ENCODE measurements at places on chromosomes 2 and 18. TPM values are rescaled to one million over a fixed set of nuclear protein-coding genes. Genes with fewer than 3 reads are reported as not detected.

ITGA4 gene
- total RNA-seq = 33.6 TPM

NXPH2 gene
- total RNA-seq = not detected

TCF23 gene
- total RNA-seq = 0.02 TPM

DSEL gene
- 0.09 TPM for total RNA-seq

ADCYAP1 gene
- total RNA-seq = not detected

ALPI gene
- not detected for total RNA-seq

AGXT gene
- total RNA-seq = not detected

GRCh38 chr2:39779927-39780326 lies 869 bp upstream of the THUMPD2 start:
- no peak for DNase-seq

GRCh38 chr2:24870891-24871705 lies 48.9 kb downstream of the ADCY3 start:
- no peak for DNase-seq

- no peak for DNase-seq
These were observed 83.7 kb downstream of the TMEM131 start for GRCh38 chr2:97911922-97912575.

DNA sequence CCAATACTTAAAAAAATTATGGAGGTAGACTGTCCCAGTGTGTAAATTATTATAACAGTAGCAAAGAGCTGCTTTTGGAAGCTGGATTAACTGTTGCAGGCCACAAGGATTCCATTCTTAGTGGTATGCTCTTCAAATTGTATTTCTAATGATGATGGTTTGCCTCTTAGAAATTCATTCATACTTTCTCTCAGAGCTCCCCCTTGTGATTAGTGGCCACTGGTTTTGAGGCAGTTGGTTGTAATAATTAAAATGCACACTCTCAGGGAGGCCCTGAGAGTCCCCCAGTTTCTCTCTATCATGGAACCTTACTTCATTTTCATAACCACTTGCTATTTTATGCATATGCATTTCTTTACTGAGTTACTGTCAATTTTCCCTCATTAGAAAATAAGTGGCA lies 122.5 kb downstream of the PLA2R1 start:
- no peak for DNase-seq

- DNase-seq = no peak
These were observed 16.4 kb downstream of the TNFRSF11A start for GRCh38 chr18:62341473-62341872.

DNA sequence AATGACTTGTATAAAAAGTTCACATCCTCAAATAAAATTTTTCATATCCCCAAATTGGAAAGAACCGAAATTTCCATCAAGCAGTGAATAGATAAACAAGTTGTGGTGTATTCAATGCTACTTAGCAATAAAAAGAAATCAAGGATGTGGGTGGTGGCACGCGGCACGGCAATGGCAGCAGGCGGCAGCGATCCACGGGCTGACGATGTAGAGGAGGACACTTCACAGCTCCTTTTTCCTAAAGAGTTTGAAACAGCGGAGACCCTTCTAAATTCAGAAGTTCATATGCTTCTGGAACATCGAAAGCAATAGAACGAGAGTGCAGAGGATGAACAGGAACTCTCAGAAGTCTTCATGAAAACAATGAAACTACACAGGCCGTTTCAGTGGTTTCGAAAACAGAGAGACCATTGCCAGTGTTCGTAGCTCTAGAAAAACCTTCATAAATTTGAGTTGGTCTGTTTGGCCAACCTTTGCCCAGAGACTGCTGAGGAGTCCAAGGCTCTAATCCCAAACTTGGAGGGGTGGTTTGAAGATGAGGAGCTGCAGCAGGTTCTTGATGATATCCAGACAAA lies 9.8 kb upstream of the IL36A start:
- peak; percentile 60 for DNase-seq

DNA sequence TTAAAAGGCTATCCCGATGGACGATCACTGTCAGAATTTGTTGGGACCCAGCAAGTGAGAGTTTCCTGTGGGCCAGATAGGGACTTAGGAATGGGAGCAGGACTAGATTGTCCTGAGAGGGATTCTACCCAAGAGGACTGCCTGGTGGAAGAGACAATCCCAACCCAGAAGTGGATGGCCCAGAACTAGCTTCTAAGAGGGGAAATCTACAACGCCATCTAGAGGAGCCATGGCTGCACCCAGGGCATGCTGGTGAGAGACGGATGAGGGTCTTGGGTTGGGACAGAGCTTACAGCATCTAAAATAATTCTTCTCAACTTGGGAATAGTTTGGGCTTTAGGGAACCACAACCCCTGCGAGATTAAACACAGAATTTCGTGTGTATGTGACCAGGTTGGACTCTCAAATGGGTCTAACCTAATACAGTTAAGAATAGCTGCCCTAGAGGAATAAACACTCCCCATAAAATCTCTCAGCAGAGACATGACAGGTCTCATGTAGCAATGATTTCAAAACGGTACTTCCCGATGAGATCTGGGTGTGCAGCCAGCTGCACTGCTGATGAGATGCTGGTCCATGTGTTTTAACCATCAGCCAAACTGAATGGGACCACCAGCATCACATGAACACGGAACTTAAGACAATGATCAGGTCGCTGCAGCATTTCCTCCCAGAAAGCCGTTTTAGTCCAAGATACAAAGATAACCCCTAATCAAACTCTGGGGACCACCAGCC lies 50.8 kb downstream of the CCBE1 start:
- DNase-seq = no peak

- no peak for DNase-seq
These were observed 10.5 kb upstream of the B3GNT7 start for GRCh38 chr2:231384970-231385369.

GRCh38 chr2:88085099-88085498 lies 17.5 kb downstream of the SMYD1 start:
- DNase-seq = no peak

GRCh38 chr2:8884812-8885211 lies 47.4 kb upstream of the KIDINS220 start:
- no peak for DNase-seq

GRCh38 chr2:63741884-63742579 lies 99.7 kb upstream of the UGP2 start:
- DNase-seq = no peak

GRCh38 chr2:216803791-216804190 lies 56.1 kb downstream of the TNP1 start:
- DNase-seq = no peak

DNA sequence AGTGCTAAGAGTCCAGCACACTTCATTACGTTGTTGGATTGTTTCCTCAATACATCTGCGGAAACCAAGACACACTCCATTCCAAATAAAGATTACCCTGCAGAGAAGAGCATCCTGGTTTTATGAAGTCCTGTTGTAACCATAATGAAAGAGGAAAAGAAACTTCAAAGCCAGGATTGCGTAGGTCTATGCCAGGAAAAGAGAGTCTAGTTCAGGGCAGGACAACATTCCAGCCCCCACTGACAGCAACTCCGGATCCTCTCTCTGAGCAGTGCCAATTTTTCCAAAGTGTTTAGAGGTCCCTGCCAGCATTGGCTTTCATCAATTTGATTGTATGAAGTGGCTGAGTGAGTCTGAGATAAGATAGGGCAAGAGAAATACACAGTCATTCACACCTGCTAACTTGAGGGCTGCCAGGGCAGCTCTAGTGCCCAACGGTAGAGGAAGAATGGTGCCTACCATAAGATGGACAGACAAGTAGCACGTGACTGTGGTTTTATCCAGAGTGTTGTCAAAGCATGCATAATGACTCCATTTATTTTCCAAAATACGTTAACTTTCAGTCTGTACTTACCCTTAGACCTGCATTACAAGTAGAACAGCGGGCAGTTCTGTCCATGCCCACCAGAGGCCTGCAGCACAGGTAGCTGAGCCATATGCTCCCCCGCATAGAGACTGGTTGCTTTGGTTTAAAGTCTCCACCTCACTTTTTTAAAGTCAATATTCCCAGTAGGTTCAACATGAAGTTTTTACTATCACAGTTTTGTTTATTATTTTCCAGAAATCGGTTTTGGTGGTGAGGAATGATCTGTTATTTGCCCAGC lies 23.7 kb downstream of the PIEZO2 start:
- DNase-seq = no peak

DNA sequence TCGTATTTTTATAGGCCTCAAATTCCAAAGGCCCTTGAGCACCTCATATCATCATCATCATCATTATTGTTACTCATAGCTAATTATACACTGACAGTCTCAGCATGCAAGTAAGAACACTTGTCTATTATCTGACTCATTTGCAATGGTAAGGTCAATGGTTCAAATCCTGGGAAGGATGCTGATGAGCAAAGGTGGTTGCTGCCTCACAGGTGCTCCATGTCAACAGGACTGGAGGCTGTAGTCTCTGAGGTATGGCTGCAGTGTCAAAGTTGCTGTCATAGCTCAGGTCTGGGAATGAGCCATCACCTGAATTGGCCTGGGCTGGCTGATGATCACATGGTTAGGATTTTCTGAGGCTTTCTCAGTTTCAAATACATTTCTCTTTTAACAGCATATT lies 379.3 kb downstream of the BCL11A start:
- no peak for DNase-seq

DNA sequence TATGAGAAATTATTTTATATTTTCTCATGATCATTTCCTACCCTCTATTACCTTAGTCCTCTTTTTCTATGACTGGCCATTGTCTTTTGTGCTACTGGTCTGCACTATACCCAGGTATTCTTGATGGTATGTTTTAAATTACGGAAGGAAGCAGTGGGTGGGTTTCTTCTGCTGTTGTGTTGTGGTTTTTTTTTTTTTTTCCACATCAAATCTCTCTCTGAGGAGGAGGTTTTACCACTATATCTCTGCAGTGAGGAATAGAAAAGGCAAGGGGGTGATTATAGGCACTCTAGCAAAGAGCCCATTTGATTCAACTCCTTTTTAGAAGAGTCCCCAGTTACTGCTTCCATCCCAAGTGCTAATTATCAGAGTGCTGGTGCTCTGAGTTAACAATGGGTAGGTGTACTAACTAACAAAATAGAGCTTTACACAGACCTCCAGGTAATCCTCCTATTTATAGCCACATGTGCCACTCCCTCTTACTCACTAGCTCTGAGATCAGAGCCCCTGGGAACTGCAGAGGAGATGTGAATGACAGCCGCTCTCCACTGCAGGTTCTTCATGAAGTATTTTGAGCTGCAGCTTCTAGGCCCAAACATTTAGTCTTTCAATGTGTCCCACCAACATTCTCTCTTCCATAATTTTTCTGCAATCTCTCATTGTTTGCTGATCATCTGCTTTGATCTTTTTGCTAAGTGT lies 301.6 kb upstream of the GULP1 start:
- DNase-seq = no peak

GRCh38 chr2:220068846-220069245 lies 441.4 kb downstream of the SLC4A3 start:
- no peak for DNase-seq

- DNase-seq = no peak
These were observed 181.9 kb downstream of the MREG start for GRCh38 chr2:215831296-215831913.

- no peak for DNase-seq
These were observed 17.6 kb downstream of the KCNK3 start for GRCh38 chr2:26710145-26710544.

DNA sequence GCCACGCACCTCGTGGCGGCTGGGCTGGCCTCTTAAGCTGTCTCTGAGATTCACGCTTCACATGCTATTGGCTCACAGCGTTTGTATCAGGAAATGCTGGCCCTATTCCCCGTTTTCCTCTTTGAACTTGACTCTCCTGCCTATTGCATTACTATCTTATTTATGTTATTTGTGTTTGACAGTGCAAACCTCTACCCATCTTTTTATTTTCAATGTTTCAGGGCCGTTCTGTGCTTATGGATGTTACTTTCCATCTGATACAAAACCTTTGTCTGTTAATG lies 149.9 kb upstream of the TWIST2 start:
- DNase-seq = no peak

GRCh38 chr2:3265981-3266924 lies 111.4 kb downstream of the EIPR1 start:
- DNase-seq = no peak

DNA sequence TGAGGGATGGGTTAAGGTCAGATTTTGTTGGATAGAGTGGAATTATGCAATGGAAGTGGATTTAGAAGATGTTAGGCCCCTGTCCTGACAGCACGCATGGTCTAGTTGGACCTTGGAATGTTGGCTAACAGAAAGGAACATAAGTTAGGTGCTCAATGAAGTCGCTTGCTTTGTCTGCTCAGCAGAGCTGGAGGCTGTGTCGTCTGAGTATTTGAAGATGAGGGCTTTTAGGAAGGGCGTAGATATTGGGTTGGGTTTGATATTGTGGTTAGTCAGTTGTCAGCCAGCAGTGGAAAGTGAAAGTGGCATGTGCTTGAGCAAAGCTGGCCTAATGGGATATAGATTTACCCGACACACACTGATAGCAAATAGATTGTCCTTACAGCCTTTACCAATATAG lies 239.3 kb downstream of the PRKCE start:
- DNase-seq = peak; percentile 16

DNA sequence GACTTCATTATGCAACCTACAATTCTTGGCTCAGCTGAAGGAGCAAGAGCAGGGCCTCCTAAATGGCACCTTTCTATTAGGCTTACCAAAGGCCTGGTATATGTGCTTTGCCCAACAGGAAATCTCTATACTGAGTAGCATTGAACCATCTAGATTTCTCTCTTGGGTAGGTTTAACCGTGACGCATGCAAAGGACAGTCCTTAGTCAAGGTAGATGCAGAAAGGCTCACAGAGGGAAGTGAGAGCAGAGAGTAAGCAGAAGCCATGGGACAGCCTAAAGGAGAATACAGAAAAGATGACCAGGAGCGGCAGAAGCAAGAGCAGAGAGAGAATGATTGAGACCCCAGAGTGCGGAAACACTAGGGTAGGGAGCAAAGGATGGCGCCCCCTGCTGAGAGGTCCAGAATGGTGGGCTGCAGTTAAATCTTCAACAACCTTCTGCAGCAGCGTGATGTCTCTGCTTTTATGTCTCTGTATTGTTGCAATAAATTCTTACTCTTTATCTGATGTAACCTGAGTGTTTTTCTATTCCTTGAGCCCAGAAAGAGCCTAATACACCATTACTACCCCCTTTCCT lies 4.7 kb upstream of the OSBPL1A start:
- DNase-seq = peak; percentile 19

GRCh38 chr2:45750484-45750883 lies 99.0 kb downstream of the PRKCE start:
- peak; percentile 17 for DNase-seq

- DNase-seq = no peak
These were observed 173.7 kb downstream of the ACKR3 start for GRCh38 chr2:236743039-236743920.

DNA sequence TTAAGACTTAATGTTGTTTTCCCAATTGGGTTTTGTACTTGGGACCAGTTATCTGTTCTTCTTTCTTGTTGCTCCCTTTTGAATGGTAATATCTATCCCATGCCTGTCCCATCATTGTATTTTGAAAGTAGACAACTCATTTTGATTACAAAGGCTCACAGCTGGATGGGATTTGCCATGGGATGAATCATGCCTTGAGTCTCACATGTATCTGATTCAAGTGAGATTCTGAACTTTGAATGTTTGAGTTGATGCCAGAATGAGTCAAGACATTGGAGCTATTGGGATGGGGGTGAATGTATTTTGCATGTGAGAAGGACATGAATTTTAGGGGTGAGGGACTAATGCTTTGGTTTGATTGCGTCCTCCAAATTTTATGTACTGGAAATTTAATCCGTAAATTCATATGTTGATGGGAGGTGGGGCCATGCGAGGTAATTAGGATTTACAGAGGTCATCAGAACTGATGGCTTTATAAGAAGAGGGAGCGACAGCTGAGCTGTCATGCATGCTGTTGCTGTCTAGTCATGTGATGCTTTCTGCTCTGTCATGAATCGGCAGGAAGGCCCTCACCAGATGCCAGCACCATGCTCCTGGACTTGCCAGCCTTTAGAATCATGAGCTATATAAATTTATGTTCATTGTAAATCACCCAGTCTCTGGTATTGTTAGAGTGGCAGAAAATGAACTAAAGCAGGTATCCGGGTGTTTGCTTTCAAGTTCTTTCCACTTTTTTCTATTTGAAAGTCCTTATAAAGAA lies 741.3 kb upstream of the RAB6C start:
- DNase-seq = no peak
